Trophoblast cell (in vitro differentiated cells and primary cell): ENCODE measurements at places on chromosomes 4 and X.
A peak's percentile ranks its signal among the peaks of the same experiment; 100 is the strongest.

DNA sequence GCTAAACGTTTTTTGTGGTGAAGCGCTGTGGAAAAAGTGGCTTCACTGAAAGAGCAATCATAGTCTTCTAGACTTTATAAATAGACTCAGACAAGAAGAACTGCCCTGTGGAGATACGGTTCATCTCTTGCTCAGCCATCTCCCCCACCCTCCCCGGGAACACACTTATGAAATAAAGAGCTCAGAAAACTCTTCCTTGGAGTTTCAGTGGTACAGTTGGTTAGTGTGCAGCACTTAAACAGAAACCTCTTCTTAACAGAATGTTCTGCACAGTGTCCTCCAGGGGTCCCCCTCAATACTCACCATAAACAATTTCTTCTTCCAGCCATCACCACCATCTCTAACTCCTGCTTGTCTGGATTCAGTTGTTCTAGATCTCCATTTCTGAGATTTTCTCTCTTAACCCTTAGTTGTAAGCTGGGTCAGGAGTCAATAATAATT is 313.0 kb downstream of the ARHGAP10 start:
- DNase-seq: no peak

- DNase-seq: peak; percentile 54
Measured at GRCh38 chr4:36053930-36054329, 190.4 kb downstream of the ARAP2 start.

DNA sequence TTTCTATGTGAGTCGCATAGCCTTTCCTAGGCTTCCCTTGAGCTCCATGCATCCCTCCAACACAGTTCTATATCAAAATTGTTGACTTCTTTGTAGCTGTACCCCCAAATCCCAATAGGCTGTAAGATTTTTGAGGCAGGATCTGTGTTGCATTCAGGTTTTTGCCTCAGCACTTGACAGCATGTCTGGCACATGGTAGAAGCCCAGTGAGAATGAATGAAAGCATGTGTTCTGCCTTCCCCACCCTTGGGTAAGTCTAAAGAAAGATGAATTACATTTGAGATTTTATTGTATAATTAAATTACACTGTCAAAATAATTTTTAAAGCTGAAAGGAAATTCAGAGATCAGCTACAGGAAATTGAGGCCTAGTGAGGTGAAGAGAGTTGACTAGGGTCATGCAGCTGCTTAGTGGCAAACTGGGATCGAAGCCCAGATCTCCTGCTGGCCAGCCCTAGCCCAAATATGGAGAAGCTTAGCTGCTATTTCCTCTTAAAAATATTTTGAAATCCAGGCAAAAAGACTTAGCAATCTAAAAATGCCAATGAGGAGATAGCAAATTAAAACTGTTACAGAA is 122.5 kb downstream of the SPATA18 start:
- DNase-seq: no peak

DNA sequence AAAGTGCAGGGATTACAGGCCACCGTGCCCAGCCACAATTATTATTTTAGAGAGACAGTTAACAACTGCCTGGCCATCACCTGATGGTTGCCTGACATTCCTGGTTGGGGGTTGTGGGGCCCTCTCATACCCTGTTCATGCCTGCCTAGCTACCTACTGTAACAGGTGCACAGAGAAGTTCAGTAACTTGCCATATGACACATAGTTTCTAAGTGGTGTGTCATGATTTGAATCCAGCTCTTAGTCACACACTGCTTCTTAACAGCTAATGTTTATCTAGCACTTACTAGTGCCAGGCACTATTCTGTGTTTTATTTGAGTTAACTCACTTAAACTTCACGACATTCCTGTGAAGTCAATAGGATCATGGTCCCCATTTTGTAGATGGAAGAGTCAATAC is 122.7 kb upstream of the JADE1 start:
- no peak for DNase-seq

GRCh38 chr4:158605393-158605792 is 66.3 kb downstream of the C4orf46 start:
- DNase-seq: no peak

- no peak for DNase-seq
Measured at GRCh38 chr4:137649711-137650450, 117.6 kb upstream of the PCDH18 start.

- no peak for DNase-seq
Measured at GRCh38 chr4:20352163-20352431, 100.4 kb downstream of the SLIT2 start.

- no peak for DNase-seq
Measured at GRCh38 chr4:123676890-123677229, 280.3 kb downstream of the SPRY1 start.

DNA sequence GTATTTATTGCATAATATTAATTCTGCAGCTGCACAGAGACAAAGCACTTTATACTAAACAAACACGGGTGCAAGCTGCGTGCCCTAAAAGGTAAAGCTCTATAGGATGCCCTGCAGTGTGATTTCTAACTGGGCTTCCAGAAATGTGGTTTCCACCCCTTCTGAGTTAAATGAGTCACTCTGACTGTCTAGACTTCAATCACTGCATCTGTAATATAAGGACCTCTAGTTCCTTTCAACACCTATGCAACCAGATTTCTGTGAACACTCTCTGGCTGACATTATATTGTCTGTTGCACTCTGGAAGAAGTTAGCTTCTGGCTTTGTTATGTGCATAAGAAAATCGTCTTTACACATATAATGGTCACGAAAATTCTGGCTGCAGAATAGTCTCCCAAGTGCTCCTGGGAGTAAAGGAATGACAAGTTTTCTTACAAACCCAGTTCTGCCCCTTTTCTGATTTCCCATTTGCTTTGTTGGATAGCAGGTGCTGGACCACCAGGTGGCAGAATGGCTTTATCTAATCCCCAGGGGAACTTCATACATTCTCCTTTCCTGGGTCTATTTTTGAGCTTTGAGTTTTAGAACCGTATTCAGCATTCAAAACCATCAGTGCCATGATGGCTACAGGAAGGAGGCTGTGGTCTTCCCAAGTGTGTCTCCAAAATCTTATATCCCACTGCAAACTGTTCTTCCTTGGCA is 842.2 kb downstream of the STIM2 start:
- DNase-seq: peak; percentile 33

- no peak for DNase-seq
Measured at GRCh38 chrX:12237131-12237530, 98.9 kb downstream of the FRMPD4 start.

DNA sequence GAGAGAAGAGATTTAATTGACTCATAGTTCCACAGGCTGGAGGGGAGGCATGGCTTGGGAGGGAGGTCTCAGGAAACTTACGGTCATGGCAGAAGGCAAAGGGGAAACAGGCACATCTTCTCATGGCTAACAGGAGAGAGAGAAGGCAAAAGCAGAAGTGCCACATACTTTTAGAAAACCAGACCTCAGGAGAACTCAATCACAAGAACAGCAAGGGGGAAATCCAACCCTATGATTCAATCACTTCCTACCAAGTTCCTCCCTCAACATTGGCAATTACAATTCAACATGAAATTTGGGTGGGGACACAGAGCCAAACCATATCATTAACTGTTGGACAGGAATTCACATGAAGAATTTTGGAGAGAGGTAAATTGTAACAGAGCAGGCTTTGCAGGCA is 485.3 kb upstream of the PITX2 start:
- no peak for DNase-seq

GRCh38 chrX:40009462-40009851 is 88.3 kb downstream of the BCOR start:
- no peak for DNase-seq

DNA sequence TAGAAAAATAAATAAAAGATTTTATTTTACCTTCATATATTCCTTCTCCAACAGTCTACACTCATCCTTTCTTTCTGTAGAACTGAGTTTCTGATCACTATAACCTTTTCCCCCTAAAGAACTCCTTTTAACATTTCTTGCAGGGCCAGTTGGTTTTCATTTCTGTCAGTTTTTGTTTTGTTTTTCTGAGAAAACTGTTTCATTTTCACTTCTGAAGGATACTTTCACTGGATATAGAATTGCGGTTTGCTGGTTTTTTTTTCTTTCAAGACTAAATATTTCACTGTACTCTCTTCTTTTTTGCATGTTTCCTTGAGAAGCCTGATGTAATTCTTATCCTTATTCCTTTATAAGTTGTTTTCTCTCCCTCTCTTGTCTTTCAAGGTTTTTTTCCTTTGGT is 90.4 kb upstream of the EOLA2 start:
- DNase-seq: no peak

DNA sequence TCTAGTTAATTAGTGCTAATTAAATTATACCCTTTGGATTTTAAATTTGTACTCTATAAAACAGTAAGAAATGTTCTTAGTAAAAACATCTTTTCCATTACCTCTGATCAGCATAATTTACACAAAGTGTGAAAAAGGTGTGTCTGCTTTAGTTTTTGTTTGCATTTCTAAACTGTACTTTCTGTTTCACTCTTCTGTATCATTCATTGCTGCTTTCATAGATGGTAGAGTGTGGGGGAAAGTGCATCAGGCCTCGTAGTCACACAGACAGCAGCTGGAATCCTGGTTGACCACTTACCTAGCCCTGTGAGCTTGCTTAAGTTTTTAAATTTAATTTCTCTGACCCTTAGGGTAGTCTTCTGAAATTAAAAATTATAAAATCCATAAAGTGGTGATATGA is 275.4 kb upstream of the PITX2 start:
- no peak for DNase-seq

DNA sequence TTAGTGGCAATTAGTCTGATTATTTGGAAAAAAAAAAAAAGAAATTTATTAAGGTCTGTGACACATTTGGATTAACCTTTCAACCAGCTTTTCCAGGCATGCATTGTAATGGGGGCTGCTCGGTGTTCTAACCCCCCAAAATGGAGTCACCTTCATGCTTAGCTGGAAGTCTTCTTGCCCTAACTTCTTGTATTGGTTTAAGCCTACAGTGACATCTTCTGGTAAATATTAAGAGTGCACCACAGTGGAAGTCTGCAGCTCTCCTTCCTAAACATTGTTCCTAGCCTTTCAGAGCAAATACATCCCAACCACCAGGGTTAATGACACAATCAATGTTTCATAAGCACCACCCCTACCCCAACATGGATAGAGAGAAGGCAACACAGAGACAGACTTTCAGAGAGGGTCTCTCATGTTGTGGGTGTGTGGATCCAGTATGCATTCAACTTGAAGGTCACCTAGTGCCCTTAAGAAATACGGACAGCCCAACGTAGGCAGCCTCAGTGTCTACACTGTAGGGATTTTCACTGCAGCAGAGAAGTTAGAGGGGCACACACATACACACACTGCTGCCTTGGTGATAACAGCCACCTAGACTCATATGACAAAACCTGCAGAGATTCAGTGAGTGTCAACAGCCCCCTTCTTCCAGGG is 142.9 kb upstream of the MBNL3 start:
- DNase-seq: peak; percentile 54
